ENCODE measurements at places on chromosomes 7 and 10. TPM values are rescaled to one million over a fixed set of nuclear protein-coding genes. Genes with fewer than 3 reads are reported as not detected.

GRCh38 chr10:35592441-35592840 lies 12.7 kb upstream of the GJD4 start:
- no peak for DNase-seq

- no peak for DNase-seq
Observed at GRCh38 chr7:82397879-82398524, 45.6 kb downstream of the CACNA2D1 start.

DNA sequence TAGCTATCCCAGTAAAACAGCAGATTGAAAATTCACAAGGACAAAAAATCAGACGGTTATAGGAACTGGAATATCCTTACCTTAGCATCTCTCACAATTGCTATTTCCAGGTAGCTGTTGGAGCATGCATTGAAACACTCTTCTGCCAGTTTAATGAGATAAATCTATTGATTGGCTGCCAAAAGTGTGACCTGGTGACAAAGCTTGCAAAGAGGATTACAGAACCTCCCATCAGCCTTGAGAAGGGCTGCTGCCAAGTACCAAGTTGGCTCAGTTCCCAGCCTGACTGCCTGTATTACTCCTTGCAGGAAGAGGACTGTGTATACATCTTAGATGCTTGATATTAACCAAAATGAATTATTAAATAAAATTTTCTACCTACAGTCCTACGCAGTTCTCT lies 5.1 kb downstream of the PRLHR start:
- peak; percentile 13 for DNase-seq

- no peak for DNase-seq
Observed at GRCh38 chr10:87531908-87532622, 27.4 kb downstream of the MINPP1 start.

GRCh38 chr10:69910561-69910960 lies 108.9 kb downstream of the COL13A1 start:
- DNase-seq: no peak

DNA sequence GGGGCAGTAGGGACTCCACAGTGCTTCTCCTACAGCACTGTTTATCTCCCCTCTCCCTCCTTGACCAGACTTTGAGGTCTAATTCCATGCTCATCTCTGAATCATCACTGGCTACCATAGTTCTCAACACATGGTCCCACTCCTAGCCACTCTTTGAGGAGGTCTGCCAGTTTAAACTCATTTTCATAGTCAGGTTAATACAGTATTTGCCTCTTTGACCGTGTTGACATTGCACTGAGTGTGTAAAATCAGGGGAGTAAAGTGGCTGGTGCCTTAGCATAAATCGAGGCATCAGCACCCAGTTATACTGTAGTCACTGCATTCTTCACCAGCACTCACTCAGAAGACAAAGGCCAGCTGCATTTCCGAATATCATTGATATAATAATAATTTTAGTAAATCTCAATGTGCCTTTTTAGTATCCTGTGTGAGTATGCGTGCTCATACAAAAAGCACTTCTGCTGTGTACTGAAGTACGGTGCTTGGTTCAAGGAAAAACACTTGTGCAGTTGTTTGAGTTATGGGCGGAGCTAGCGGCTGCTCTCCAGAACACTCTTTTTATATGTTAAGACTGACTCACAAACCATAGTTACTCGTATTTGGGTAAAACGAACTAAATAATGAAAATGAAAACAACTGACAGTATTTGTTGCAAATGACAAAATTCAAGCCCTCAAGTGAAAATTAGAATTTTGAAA lies 89.7 kb downstream of the GALNT11 start:
- DNase-seq: no peak

DNA sequence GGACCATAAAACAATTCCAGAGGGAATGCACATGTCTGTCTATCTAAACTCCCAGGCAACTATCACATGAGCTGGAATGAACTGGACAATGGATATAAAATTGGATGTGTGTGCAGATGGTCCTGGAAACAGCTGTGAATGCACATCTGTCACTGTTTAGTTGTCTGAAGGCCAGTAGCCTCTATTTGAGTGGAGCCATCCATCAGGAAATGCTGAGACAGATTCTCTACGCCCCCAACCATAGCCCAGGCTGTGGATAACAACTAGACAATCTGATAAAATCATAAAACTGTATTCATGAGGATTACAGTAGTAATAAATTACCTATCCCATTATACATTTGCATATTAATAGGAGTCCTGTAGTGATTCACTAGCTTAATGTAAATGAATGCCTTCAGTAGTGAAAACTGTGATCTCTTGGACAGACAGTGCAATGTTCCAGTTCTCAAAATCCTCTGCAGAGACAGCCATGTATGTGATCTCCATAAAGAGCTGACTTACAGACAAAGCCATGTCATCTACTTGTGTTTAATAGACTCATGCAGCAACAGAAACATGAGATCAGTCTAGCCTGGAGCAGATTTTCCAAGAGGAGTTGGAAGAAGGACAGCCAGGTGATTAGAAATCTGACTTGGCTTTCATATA lies 907.6 kb downstream of the KCNMA1 start:
- no peak for DNase-seq

- no peak for DNase-seq
Observed at GRCh38 chr10:1048349-1048731, 579 bp downstream of the IDI1 start.

- peak; percentile 0 for DNase-seq
Observed at GRCh38 chr7:122975341-122975740, 20.2 kb downstream of the TAS2R16 start.

- no peak for DNase-seq
Observed at GRCh38 chr7:151128716-151129115, 38.8 kb downstream of the GBX1 start.

- peak; percentile 62 for DNase-seq
Observed at GRCh38 chr10:62189131-62189530, 79.5 kb downstream of the RTKN2 start.

GRCh38 chr10:104255311-104255981 lies 754 bp downstream of the GSTO1 start:
- DNase-seq: peak; percentile 90

DNA sequence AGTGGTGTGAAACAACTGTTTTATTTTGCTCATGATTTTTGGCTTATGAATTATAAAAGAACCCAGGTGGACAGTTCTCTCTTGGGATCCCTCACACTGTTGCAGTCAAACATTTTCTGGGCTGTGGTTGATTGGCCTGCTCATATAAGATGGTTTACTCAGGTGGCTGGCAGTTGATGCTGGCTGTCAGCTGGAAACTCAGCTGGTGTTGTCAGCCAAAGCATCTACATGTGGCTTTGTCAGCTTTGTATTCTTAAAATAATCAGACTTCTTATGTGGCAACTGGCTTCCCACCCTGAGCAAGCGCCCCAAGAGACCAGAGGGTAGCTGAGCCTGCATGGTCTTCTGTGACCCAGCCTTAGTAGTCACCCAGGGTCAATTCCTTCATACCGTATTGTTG lies 534.7 kb downstream of the NRG3 start:
- no peak for DNase-seq

GRCh38 chr10:71138166-71138830 lies 74.1 kb upstream of the UNC5B start:
- DNase-seq: no peak

GRCh38 chr7:2024567-2024918 lies 208.2 kb downstream of the MAD1L1 start:
- DNase-seq: no peak

GRCh38 chr10:116001262-116001857 lies 271.6 kb downstream of the GFRA1 start:
- no peak for DNase-seq

- DNase-seq: peak; percentile 25
Observed at GRCh38 chr10:18523025-18523424, 128.4 kb downstream of the NSUN6 start.

DNA sequence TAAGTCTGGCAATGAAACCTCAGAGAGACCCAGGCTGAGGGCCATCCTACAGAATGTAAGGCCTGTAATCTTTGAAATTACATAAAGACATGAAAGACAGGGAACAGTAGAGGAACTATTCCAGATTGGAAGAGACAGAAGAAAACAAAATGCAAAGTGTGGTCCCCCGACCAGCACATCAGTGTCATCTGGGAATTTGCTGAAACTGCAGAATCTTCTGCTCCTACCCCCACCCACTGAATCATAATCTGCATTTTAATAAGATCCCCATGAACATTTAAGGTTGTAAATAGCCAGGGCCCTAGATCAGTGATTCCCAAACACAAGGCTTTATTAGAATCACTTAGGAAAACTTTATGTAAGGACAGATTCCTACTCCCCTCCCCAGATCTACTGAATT lies 154.4 kb downstream of the NOC3L start:
- DNase-seq: no peak

DNA sequence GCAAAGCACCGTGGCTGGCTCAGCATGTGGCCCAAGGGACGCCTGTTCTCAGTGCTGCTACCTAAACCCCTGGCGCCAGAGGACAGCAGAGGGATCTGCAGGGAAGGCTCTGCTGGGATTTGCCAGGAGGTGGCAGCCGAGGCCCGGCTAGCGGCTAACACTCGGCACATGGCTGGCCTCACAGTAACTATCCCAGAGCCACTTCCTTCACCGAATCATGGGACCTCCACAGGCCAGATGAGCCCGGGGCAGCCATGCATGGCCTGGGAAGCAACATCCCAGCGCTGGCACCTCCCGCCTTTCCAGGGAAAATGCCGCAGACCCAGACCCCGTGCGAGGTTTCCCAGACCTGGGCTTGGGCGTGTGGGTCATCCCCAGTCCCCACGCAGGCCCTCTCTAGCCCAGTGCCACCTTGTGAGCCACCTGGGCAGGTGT lies 36.4 kb downstream of the DPYSL4 start:
- peak; percentile 93 for DNase-seq

DNA sequence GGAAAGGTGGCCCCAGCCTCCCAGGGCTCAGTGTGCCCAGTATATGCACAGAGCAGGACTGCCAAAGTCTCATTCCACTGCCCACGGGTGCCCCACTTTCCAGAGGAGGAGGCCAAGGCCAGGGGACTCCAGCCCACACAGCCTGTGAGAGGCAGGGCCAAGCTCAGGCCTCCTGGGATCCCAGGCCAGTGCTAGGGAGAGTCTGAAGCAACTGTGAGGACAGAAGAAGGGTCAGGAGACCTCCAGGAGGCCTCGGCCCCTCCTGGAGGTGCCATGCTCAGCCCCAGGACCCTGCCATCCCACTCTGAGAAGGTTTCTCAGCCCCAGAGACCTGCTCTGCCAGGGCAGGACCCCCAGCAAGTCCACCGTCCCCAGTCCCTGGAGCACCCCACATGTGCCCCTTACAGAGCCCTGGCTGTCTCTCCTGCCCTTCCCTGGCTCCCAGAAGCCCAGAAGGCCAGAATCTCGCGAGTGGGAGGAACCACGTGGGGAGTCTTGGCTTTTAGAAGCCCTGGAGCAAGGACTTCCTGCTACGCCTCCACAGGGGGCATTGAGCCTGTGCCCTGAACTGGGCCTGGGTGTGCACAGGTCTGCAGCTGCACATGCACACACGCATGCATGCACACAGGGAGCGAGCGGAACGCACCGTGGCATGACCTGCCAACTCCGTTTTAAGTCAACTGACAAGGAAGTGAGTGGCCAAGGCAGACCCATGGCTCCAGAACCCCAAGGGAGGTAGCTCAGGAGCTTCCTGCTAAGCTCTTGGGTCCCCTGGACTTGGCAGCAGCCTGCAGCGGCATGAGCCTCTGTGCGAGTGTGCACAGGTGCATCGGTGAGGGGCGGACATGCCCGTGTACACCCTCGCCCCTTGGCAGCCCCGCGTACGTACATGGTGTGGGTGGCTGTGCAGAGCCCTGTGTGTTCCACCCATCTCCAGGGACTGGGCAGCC lies 33.6 kb downstream of the ZCCHC24 start:
- DNase-seq: no peak

DNA sequence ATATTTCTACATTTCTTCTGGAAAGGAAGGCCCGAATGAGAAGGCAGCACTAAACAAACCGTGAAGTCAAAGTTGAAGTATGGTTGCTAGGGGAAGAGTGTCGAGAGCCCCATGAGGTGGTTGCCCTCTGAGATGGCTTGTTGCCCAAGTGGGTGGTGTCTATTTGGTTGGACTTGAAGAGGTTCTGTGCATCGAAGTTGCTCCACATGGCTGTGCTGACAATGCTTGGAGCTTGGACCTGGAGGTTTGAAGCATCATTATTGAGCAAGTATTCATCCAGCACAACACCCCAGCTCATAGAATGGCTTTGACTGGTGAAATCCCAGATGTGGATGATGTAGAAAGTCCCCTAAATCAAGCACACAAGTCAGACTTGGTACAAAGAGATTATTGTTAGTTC lies 165.2 kb upstream of the CDCA7L start:
- DNase-seq: no peak

DNA sequence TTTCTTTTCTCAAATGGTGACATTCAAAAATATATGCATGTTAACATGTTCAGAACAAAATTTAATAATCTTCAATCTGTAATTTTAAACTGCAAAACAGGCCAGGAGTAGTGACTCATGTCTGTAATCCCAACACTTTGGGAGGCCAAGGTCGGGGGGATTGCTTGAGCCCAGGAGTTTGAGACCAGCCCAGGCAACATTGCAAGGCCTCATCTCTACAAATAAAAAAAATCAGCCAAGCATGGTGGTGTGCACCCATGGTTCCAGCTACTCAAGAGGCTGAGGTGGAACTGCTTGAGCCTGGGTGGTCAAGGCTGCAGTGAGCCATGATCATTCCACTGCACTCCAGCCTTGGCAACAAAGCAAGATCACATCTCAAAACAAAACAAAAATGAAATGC lies 394.3 kb downstream of the PARD3 start:
- no peak for DNase-seq

Gene CXCL12
- 364 TPM for total RNA-seq

Gene UNC5B
- total RNA-seq: 6.5 TPM

Gene LRGUK
- total RNA-seq: 0.13 TPM

Gene TMEM213
- total RNA-seq: not detected

Gene TMEM270
- not detected for total RNA-seq

Gene FOXP2
- total RNA-seq: 5.0 TPM

Gene CAV1
- total RNA-seq: 1,092 TPM

Gene SUGCT
- total RNA-seq: 2.2 TPM

Gene IPMK
- 6.6 TPM for total RNA-seq

Gene EVX1
- not detected for total RNA-seq

Gene MICU1
- total RNA-seq: 37.3 TPM

Gene GPR22
- not detected for total RNA-seq

Gene MYPN
- total RNA-seq: 14.5 TPM

Gene ABCC2
- total RNA-seq: under 0.01 TPM

Gene ST8SIA6
- not detected for total RNA-seq

Gene IFIT1B
- not detected for total RNA-seq

Gene HYAL4
- not detected for total RNA-seq

Measured in GM23248 (cell line).